MM.1S (cell line): ENCODE measurements at places on chromosomes 6 and 20.
A peak's percentile ranks its signal among the peaks of the same experiment; 100 is the strongest.

- DNase-seq, result no peak
Measured at GRCh38 chr6:8627085-8627861, 191.9 kb upstream of the SLC35B3 start.

GRCh38 chr20:51815383-51816076, 13.2 kb upstream of the SALL4 start:
- no peak for DNase-seq

DNA sequence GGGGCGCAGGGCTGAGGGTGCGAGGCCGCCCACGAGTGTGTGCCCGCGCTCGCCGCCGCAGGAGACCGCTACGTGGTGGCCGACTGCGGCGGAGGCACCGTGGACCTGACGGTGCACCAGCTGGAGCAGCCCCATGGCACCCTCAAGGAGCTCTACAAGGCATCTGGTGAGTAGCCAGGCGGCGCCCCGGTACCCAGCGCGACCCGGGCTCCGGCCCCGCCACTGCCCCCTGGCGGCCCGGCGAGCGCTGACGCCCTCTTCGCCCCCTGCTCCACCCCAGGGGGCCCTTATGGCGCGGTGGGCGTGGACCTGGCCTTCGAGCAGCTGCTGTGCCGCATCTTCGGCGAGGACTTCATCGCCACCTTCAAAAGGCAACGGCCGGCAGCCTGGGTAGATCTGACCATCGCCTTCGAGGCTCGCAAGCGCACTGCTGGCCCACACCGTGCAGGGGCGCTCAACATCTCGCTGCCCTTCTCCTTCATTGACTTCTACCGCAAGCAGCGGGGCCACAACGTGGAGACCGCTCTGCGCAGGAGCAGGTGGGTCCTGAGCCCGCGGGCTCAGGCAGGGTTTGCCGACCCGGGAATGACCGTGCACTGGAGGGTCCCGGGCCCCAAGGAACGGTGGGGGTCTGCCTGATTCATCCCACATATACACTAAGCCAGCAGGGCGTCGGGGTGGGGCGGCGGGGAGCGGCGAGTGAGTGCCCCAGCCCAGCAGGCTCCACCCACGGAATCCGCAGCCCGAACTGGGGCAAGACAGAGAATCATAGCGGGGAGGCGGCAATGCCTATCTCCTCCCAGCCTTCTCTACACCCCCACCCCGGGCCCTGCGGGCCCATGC, 17.4 kb downstream of the HSPA12B start:
- DNase-seq, result no peak

DNA sequence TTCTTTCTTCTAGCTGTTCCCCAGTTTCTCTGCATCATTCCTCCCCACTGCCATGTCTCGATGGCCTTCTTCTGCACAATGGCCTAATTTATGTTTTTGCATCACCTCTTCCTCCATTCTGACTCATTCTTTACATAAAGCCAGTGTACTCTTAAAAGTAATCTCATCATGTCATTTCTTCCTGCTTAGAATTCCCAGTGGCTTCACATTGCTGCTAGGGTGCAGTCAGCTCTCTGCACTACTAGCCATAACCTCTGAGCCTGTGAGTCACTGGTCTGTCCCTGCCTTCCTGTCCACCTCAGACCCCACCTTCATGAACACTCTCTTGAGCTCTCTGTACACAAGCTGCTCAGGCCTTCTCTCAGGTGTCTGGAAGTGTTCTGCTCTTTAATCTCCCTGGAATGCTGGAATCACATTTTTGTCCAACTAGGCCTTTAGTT, 24.1 kb upstream of the TRIM27 start:
- DNase-seq, result no peak

- no peak for DNase-seq
Measured at GRCh38 chr6:82914511-82914910, 151.1 kb downstream of the UBE3D start.

- DNase-seq, result no peak
Measured at GRCh38 chr6:16295471-16295870, 57.1 kb downstream of the GMPR start.

- peak; percentile 38 for DNase-seq
Measured at GRCh38 chr6:134035823-134036296, 16.6 kb downstream of the SLC2A12 start.

DNA sequence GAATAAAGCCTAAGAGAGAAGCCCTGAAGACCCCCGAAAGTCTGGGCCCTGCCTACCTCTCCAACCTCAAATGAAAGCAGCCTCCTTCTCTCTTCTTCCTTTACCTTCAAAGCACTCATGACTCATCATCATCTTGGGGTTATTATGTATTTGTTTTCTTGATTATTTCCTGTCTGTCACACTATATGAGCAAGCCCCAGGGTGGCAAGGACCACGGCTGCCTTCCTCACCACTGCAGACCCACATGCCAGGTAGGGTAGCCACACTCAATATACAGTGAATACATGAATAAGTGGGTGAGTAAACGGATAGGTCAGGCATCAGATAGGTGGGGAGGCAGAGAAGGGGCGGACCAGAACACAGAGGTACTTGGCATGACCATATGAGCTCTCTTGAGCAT, 8.8 kb downstream of the WFDC3 start:
- no peak for DNase-seq

DNA sequence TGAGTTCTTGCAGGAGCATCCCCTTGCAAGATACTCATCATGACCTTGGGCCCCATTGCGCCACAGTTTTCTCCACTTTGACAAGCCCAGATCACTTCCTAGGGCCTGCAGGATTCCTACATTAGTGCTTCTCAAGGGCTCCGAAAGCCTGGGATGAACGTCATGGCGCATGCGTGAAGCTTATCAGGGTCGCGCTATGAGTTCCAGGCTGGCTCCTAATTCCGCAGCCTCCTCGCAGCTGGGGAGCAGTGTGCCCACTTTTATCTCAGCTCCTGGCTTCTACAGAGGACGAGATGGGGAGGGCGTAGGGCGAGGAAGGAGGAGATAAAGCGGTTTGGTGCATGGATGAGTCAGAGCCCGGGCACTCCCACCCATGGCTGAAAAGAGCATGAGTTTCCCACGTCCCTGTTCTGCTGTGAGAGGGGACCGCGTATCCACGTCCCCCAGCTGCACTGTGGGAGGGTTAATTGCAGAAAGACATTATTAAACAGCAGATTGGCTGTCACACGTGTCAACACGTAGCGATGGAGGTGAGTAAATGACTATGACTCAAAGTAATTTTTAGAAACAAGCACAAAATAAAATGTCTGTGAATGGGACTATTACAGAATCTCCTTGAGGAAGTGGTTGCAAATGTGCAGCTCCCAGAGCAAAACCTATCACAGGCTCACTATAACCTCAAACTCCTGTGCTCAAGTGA, 72.9 kb upstream of the DSP start:
- no peak for DNase-seq

DNA sequence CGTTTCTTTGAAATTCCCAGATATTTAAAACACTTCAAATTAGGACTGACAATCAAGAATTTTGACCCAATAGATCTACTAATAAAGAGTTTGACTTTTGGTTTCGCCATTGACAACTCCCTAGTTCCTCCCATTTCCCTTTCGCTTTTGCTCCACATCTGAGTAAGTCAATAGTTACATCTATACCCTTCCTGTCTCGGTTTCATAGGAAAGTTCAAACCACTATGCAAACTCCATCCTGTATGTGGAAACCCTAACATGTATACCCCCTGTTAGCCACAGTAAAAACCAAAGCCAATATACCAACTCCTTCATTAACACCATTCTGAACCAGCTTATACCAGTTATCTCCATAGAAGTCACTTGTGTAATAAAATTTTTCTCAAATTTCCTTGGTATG, 311.1 kb downstream of the MMUT start:
- peak; percentile 30 for DNase-seq

GRCh38 chr6:38774929-38775707, 60.0 kb downstream of the DNAH8 start:
- DNase-seq, result no peak
